ENCODE measurements at places on chromosomes 6 and 20. TPM values are rescaled to one million over a fixed set of nuclear protein-coding genes. Genes with fewer than 3 reads are reported as not detected.

- no peaks in the 10 kb centered on the region for H3K4me1 ChIP-seq
- H3K27me3 ChIP-seq, result peaks cover 19% of the 10 kb centered on the region
- no peak overlapping the region for H3K4me3 ChIP-seq
- no peak for DNase-seq
- no peak overlapping the region for H3K27ac ChIP-seq
These were observed 138.2 kb downstream of the BMP7 start for GRCh38 chr20:57128044-57128757.

GRCh38 chr6:149278997-149279396, 38.5 kb upstream of the TAB2 start:
- H3K27ac ChIP-seq, result no peak overlapping the region
- H3K4me3 ChIP-seq, result no peak overlapping the region
- H3K4me1 ChIP-seq, result peaks cover 44% of the 10 kb centered on the region

DNA sequence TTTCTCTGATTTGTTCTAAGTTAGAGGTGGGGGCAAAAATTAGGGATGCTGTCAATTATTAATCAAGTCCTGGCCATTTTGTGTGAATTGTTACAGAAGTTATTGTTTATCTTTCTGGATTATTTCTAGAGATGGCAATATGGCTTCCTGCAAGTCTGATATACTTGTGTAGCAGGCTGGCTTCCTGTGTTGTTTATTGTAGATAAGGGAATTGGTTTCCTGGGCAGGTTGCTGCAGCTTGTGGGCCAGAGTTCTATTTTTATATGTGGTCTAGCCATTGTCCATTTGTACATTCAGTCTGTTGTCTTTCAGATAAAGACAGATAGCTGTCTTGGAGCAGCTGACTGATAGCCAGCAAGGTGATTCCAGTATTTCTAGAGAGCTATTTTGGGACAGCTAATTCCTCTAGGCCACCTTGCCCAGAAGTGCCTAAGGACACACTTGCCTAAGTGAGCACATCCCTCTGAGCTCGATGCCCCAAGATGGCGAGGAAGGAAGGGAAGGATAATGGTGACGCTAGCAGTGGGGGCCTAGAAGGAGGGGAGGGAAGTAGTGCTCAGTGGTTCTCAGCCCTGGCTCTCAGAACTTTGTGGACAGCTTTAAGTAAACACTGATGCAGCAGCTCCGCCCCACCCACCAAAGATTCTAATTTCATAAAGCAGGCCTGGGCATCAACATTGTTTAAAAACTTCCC, 25.5 kb downstream of the DDO start:
- H3K27me3 ChIP-seq, result no peaks in the 10 kb centered on the region
- no peak overlapping the region for H3K4me3 ChIP-seq
- no peaks in the 10 kb centered on the region for H3K36me3 ChIP-seq

DNA sequence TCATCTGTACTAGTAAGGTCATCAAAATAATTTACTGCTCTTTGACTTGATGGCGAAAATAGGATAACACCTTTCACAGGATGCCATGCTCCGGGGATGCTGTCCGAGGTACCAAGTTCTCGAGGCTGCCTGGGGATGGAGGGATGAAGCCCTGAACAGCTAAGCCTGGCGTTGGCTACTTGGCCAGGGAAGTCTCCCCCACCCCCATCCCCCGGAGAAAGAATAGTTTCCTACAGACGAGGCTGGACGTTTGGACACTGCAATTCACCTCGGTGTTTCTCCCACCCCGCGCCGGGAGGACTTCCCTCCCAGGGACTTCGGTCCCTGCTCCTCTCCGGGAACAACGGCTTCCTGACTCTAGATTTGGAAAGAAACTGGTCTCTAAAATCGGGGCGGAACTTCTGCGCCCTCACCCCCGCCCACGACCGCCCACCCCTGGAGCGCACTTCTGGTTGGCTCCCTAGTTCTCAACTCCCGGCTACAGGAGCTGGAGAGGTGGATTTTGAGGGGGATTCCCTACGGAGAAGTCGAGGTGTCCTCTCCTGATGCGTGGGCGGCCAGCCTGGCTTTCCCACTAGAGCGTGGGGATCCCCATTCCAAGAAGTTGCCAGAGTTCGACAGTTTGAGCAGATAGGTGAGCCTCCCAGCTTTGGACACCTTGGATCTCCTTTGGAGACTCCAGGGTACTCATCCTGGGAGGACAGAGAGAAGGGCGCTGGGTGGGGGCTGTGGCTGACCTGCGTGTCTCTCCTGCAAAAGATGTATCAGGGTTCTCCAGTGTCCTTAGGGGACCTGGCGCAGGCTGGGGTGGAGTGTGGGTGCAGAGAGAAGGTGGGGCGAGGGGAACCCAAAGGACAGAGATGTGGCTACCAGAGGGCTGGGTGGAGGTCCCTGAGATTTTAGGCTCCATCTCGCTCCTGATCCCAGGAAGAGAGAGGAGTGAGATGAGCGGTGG, 1.1 kb downstream of the PCSK2 start:
- H3K4me1 ChIP-seq, result no peaks in the 10 kb centered on the region
- no peak overlapping the region for H3K4me3 ChIP-seq
- no peak for DNase-seq
- H3K27ac ChIP-seq, result no peak overlapping the region

GRCh38 chr6:12572896-12573827, 143.4 kb upstream of the PHACTR1 start:
- peaks cover 8% of the 10 kb centered on the region for H3K27me3 ChIP-seq
- H3K4me1 ChIP-seq, result no peaks in the 10 kb centered on the region
- no peak overlapping the region for H3K4me3 ChIP-seq
- no peak for DNase-seq
- no peak overlapping the region for H3K27ac ChIP-seq

DNA sequence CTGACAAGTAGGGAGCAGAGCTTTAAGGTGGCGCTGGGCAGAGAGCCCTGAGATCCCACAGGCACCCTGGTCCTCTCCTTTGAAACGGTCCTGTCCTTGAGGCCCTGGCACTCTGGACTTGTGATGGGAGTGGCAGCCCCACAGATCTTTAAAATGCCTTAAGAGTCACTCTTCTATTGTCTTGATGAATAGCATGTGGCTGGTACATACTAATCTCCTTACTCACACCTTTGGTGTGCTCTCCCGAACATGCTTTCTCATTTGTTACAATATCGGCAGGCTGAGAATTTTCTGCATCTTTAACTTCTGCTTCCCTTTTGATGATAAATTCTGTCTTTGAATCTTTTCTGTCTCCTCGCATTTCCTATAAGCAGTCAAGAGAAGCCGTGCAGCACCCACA, 333.8 kb downstream of the TFAP2A start:
- DNase-seq, result no peak
- no peak overlapping the region for H3K4me3 ChIP-seq
- H3K27me3 ChIP-seq, result no peaks in the 10 kb centered on the region
- H3K27ac ChIP-seq, result no peak overlapping the region
- H3K4me1 ChIP-seq, result no peaks in the 10 kb centered on the region

- no peak overlapping the region for H3K27ac ChIP-seq
- no peaks in the 10 kb centered on the region for H3K4me1 ChIP-seq
- H3K36me3 ChIP-seq, result peaks cover 20% of the 10 kb centered on the region
These were observed 75.8 kb downstream of the PREP start for GRCh38 chr6:105326833-105327770.

- no peak overlapping the region for H3K4me3 ChIP-seq
- DNase-seq, result no peak
- no peak overlapping the region for H3K27ac ChIP-seq
- no peaks in the 10 kb centered on the region for H3K36me3 ChIP-seq
- H3K27me3 ChIP-seq, result peaks cover 9% of the 10 kb centered on the region
These were observed 18.6 kb upstream of the RNF217 start for GRCh38 chr6:124943658-124944057.

DNA sequence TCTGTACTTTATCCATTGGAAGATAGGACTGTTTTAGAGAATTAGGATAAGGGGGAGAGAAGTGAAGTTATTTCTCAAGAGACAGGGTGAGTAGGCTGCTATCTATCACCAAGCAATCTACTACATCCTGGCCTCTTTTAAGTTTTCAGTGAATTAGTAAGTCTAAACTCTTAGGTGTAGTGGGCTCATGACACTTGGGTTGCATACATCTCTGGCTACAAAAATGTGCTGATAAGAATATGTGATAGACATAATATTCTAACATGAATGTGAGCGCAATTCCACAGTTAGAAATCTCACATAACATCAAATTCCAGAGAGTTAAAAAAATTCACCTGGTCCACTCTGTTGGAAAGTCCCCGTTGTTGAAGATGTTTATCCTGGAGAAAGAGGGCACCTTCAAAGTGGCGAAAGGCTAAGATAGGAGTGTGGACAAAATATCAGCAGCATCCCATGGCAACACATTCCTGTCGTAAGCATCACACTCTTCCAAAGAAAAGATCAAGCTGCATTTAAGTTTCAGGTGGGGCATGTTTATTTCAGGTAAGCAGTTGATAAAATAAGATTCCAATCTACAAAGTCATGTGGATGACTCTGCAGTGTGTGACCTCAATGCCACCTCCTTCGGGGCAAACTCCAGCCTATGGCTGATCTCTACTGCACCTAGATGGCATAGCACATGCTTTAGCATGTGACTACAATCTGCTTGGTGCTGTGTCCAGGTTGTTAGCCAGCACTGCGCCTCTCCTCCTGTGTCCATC, 111.7 kb upstream of the NEDD9 start:
- H3K4me1 ChIP-seq, result peaks cover 73% of the 10 kb centered on the region
- peaks cover 16% of the 10 kb centered on the region for H3K36me3 ChIP-seq
- peak overlapping the region; percentile 6 for H3K4me3 ChIP-seq
- peak overlapping the region; percentile 64 for H3K27ac ChIP-seq
- DNase-seq, result no peak

DNA sequence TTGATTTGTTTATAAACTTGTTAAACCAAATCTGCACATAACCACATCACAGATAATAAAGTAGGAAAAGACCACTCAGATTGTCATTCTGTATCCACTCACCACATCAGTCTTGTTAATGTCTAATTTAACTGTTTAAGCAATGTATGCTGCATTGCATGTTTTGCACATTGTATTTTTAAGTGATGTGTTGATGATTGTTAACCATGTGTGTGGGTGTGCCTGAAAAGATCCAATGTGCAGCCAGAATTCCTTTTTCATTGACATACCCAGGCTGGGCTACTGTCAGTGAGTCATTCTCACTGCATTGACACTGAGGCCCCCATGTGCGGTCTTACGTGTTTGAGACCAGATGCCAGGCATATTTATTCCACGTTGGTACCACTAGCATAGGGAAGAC, 167.3 kb downstream of the TRMT11 start:
- H3K27me3 ChIP-seq, result no peaks in the 10 kb centered on the region
- H3K36me3 ChIP-seq, result no peaks in the 10 kb centered on the region

DNA sequence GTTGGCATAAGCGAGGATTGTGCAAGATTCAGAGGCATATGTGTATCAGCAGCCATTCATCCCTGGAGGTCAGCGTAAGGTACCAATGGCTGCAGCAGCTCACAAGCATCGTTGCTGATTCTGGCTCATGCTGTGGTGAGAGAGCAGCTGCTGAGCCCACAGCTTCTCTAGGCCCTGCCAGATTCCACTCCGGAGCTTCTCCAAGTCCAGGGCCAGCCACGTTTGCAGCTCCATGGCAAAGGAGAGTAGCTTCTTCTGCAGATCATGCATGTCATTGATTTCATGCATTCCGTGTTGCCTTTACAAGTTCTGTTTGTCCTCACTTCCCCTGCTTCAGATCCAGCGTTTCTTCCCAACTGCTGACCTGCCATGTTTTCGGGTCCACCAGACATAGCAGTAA, 474.8 kb upstream of the ID4 start:
- no peak for DNase-seq
- no peak overlapping the region for H3K27ac ChIP-seq
- H3K4me3 ChIP-seq, result no peak overlapping the region
- no peaks in the 10 kb centered on the region for H3K27me3 ChIP-seq

GRCh38 chr20:62165762-62166399, 16.9 kb upstream of the MTG2 start:
- H3K4me1 ChIP-seq, result no peaks in the 10 kb centered on the region
- no peaks in the 10 kb centered on the region for H3K27me3 ChIP-seq
- H3K27ac ChIP-seq, result no peak overlapping the region
- no peak overlapping the region for H3K4me3 ChIP-seq
- no peak for DNase-seq

- no peaks in the 10 kb centered on the region for H3K36me3 ChIP-seq
- H3K4me1 ChIP-seq, result no peaks in the 10 kb centered on the region
- DNase-seq, result no peak
- no peak overlapping the region for H3K27ac ChIP-seq
- H3K4me3 ChIP-seq, result no peak overlapping the region
- H3K27me3 ChIP-seq, result no peaks in the 10 kb centered on the region
These were observed 148.8 kb downstream of the QKI start for GRCh38 chr6:163563318-163563717.

DNA sequence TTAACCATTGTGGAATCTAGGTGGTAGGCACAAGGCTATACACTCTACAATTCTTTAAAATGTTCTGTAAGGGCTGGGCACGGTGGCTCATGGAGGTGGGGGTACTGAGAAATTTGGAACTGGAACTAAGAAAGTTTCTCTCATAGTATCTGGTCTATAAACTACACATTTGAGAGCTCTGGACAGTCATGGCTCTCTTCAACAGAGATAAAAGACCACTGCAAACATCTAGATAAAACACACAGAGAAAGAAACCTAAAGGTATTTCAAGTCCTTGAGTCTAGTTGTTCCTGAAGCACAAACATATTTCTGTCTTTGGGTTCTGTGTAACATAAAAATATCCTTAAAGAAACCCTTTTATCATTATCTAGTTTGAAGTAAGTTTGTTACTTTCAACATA, 35.2 kb downstream of the ILRUN start:
- no peaks in the 10 kb centered on the region for H3K27me3 ChIP-seq
- peaks cover 68% of the 10 kb centered on the region for H3K4me1 ChIP-seq
- no peak for DNase-seq
- peaks cover 3% of the 10 kb centered on the region for H3K36me3 ChIP-seq
- H3K4me3 ChIP-seq, result no peak overlapping the region

GRCh38 chr20:52127309-52127708, 64.3 kb downstream of the ZFP64 start:
- H3K27ac ChIP-seq, result no peak overlapping the region
- H3K27me3 ChIP-seq, result no peaks in the 10 kb centered on the region
- no peaks in the 10 kb centered on the region for H3K4me1 ChIP-seq
- H3K36me3 ChIP-seq, result peaks cover 2% of the 10 kb centered on the region
- DNase-seq, result no peak

DNA sequence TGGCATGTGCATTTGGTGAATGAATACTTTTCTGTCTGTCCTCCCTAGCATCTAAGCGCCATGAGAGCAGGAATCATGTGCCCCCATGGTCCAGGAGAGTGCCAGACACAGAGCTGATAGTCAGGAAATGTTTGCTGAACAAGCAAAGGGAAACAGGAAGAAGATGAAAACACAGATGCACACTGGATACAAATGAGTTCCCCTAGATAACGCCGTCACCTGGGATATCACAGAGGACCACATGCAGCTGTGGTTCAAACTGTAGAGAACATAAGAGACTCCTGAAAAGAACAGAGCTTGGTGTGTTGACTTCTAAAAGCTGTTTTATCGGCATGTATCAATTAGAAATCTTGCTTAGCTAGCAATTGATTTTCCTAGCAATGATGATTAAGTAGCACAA, 293.7 kb downstream of the BTBD3 start:
- H3K27ac ChIP-seq, result no peak overlapping the region
- no peaks in the 10 kb centered on the region for H3K36me3 ChIP-seq
- DNase-seq, result no peak
- no peak overlapping the region for H3K4me3 ChIP-seq
- no peaks in the 10 kb centered on the region for H3K4me1 ChIP-seq

- no peak overlapping the region for H3K4me3 ChIP-seq
- DNase-seq, result no peak
- no peaks in the 10 kb centered on the region for H3K27me3 ChIP-seq
- H3K27ac ChIP-seq, result peak overlapping the region; percentile 11
These were observed 275.1 kb downstream of the CDC5L start for GRCh38 chr6:44662461-44663121.

NMBR gene
- not detected for total RNA-seq

PHACTR1 gene
- total RNA-seq, result 0.16 TPM

PABPC1L gene
- 162 TPM for total RNA-seq

OR2H1 gene
- total RNA-seq, result not detected

MROH8 gene
- 5.0 TPM for total RNA-seq

FAM209B gene
- 1.7 TPM for total RNA-seq

ANKRD66 gene
- total RNA-seq, result not detected
